ENCODE measurements at places on chromosomes 1 and 21.

GRCh38 chr1:224223819-224224714, 41.0 kb downstream of the DEGS1 start:
- DNase-seq = no peak

- peak; percentile 27 for DNase-seq
These were observed 625.2 kb downstream of the LMO4 start for GRCh38 chr1:87953732-87954344.

- no peak for DNase-seq
These were observed 3.1 kb upstream of the BLACAT1 start for GRCh38 chr1:205458777-205459566.

GRCh38 chr1:169529068-169529642, 43.4 kb upstream of the SLC19A2 start:
- no peak for DNase-seq

- no peak for DNase-seq
These were observed 47.9 kb downstream of the ASH1L start for GRCh38 chr1:155514582-155515187.

DNA sequence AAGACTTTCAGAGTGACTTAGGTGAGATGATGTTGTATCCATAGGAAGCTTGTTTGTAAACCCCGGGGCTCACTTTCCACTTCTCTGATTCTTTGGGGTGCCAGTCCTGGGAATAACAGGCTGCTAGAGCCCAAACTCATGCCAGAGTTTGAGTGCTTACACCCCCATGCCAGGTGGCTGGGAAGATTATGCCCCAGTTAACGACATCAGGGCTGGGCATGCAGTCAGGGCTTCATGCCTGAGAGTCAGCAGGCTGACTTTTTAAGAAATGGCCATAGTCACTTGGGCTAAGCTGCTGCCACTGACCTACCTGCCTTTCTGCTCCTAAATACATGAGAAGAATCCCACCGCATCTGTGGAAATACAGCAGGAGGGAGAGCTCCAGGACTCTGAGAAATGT, 425.6 kb upstream of the VAMP3 start:
- DNase-seq = no peak

DNA sequence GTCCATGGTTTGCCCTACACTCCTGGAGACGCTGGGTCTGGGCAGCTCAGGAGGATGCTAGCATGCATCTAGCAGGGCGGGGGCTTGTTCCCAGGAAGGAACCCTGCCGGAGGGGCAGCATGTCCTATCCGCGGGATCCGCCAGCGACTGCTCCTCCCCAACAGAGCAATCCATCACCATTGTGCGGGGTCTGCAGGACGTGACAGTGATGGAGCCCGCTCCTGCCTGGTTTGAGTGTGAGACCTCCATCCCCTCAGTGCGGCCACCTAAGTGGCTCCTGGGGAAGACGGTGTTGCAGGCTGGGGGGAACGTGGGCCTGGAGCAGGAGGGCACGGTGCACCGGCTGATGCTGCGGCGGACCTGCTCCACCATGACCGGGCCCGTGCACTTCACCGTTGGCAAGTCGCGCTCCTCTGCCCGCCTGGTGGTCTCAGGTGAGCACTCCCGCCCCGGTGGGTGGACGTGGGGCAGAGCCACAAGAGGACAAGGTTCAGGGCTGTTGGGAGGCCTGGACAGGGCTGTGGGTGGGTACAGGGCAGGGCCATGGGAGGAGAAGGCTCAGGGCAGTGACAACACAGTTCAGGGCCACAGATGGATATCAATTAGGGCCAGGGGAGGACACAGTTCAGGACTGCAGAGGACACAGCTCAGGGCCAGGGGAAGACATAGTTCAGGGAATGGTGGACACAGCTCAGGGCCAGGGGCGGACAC, 71.3 kb downstream of the OBSCN start:
- no peak for DNase-seq

GRCh38 chr21:44400791-44401385, 47.5 kb downstream of the TRPM2 start:
- no peak for DNase-seq

DNA sequence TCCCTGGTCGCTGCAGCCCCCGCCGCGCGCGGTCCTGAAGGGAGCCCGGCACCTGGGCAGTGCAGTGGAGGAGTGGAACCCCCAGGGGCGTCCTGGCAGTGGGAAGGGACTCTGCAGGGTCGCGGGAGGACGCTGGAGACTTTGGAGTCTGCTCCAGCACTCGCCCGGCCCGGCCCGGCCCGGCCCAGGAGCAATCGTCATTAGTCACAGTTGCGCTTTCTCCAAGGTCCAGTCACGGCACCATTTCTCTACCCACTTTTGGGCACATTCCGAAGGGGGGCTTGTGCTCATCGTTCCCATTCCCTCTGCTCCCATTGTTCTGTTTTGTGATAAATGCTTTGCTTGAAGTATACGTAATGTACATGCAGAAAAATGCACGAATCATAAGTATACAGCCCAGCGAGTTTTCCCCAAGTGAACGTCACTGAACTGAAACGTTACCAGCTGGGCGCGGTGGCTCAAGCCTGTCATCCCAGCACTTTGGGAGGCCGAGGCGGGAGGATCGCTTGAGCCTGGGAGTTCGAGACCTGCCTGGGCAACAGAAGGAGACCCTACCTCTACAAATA, 999 bp downstream of the THAP3 start:
- no peak for DNase-seq

DNA sequence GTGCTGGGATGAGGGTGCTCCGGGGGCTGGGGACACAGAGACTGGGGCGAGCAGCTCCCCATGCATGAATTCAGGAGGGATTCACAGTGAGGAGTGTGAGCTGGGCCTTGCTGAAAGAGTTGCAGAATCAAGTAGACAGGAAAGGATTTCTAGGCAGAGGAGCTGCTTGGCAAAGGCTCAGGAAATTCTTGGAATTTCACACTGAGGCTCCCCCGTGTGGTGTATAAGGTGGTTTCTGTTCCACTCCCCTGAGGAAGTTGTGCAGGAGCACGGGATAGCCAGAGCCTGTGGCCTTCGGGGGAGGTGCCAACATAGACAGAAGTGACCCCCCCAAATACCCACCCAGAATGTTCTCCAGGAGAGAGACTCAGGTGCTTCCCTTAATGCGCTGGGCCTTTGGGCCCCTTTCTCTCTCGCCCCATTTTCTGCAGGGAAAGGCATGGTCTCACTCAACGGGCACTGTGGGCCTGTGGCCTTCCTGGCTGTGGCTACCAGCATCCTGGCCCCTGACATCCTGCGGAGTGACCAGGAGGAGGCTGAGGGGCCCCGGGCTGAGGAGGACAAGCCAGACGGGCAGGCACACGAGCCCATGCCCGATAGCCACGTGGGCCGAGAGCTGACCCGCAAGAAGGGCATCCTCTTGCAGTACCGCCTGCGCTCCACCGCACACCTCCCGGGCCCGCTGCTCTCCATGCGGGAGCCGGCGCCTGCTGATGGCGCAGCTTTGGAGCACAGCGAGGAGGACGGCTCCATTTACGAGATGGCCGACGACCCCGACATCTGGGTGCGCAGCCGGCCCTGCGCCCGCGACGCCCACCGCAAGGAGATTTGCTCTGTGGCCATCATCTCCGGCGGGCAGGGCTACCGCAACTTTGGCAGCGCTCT, 58.5 kb upstream of the ACTL8 start:
- no peak for DNase-seq

DNA sequence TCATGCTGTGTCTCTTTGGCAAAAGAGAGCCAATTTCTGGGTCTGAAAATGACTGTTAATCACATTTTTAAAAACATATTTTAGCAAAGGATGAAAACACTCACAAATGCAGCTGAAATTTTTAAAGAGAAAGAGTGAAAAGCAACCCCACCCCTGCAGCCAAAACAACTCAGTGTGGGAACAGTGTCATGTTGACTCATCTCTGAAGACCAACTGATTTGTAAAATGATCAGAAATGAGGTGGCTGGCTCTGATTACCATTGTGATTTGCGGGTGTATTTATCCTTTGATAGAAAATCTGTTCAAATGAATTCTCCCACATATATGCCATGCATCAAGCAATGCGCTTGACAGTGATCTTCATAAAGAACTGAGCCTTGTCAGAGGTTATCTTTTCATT, 287.0 kb upstream of the ESRRG start:
- DNase-seq = no peak

- DNase-seq = no peak
These were observed 654.4 kb upstream of the NR5A2 start for GRCh38 chr1:199373139-199373538.

DNA sequence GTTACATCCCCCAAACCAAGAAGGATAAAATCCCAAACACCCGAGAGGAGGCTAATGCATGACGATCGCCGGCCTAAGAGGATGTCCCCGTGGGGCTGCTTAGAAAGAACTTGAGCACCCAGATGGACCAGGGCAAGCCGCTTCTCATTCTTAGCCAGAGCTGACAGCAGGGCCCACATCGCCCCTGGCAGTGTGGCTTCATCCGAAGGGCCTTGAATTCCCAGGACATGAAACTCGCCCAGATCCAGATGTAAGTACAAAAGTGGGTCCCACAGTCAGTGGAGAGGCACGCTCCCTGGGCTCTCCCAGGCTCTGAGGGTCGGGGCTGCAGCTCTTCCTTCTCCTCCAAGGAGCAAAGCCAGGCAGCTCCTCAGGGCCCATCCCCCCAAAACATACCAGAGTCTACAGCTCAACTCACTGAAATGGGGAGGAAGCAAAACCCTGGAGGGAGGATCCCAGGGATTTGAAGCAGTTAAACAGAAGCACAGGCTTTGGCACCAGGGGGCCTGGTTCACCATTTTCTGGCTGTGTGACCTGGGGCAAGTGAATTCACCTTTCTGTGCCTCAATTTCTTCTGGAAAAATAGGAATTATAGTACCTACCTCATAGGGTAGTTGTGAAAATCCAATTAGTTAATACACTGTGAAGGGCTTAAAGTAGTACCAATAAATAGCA, 85.6 kb downstream of the MAN1C1 start:
- no peak for DNase-seq

DNA sequence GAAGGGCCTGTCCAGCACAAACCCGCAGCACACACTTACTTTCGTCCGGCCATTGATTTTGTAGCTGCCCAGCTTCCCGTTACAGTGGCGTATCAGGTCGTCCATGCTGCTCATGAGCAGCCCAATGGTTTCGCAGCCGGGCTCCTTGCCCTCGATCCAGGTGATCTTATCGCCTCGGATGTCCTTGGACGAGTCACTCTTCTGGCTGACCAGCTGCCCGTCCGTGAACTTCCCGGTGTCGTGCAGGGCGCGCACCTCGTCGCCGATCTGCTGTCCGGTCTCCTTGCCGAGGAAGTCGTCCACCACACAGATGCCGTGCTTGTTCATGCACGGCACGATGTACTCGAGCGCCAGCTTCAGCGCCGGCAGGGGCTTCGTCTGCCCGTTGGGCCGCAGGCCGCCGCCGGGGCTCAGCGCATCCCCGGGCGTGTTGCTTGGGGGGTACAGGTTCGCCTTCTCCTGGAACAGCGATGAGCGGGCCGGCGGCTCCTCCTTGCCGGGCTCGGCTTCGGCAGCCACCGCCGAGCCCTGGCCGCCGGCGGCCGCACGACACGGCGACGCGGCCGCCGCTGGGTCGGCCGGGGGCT, 1.0 kb downstream of the EGLN1 start:
- DNase-seq = peak; percentile 8

GRCh38 chr1:244473059-244473605, 12.1 kb downstream of the CATSPERE start:
- DNase-seq = no peak

- DNase-seq = no peak
These were observed 82.1 kb downstream of the PRDM2 start for GRCh38 chr1:13781907-13782633.

GRCh38 chr21:36722370-36723368, 23.8 kb downstream of the SIM2 start:
- DNase-seq = no peak

- no peak for DNase-seq
These were observed 433.4 kb upstream of the CAMK1G start for GRCh38 chr1:209150114-209150513.

- no peak for DNase-seq
These were observed 21.1 kb downstream of the ERG start for GRCh38 chr21:38477226-38477625.

DNA sequence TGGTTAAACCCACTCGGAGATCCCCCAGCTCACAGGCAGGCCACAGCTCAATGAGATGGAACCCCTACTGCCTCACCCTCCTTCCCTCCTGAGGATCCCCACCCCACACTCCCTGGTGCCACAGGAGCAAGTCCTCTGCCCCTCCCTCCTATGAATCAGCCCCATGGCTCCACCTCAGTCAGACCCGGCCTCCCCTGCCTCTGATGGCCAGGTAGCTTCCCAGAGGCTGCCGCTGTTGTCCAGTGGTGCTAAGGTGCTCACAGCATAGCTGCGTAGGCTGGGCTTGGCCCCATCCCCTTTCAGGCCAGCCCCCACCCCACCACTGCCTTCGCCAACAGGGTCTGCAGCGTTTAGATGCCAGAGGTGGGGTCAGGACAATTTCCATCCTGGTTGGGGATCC, 98.5 kb upstream of the IGSF21 start:
- DNase-seq = no peak

DNA sequence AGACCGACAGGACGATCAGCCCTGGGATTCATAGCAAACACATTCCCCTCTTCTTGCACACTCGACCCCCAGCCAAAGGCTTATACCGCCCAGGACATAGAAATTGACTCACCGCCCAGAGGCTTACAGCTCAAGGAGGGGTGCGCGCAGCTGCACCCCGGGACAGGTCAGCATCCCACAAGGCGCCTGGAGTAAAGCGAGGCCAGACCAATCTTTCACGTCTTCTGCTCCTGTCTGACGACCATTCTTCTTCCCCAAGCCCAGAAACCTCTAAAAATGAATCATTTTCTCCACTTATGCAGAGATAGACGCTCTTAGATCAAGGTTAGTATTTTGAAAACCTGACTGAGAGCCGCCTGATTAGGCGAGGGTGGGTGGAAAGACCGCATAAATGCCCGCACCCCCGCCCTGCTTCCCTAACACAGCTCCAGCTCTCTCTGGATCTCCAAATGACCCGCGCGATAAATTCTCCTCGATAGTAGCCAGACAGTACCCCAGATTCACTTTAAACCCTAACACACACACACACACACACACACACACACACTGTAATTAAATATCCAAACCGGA, 1.9 kb upstream of the LHX8 start:
- no peak for DNase-seq

GRCh38 chr1:54424398-54424797, 18.2 kb upstream of the SSBP3 start:
- no peak for DNase-seq

- no peak for DNase-seq
These were observed 54.9 kb upstream of the ADAMTS5 start for GRCh38 chr21:27021801-27022200.

DNA sequence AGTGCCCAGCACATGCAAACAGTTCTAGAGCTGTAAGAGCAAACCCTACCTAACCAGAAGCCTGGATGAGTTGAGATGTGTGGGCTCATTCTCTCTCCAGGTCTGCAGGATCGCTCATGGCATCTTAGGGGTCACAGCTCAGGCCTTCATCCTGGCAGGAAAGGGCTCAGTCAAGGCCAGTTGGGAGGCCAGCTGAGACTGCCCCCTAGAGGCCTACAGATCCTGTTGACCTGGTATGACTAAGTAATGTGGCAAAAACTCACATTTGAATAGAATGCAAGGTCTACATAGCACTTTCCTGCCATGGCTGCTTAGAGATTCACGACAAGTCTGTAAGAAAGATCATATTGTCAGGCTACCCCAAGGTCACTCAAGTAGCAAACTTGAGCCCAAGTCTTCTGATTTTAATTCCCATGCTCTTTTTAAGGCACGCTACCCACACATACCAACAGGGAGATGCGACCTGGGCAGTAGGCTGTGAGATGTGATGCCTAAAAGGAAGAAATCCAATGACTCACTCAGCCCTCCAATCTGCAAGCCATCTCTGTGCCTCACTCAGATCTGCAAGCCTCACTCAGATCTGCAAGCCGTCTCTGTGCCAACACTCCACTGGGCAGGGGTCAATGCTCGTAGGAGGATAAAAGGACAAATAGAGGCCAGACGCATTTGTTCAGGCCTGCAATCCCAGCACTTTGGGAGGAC, 5.1 kb upstream of the CAPN8 start:
- no peak for DNase-seq

- DNase-seq = no peak
These were observed 375 bp upstream of the GJA4 start for GRCh38 chr1:34792424-34792823.
